ENCODE measurements at places on chromosomes 3 and 15. TPM values are rescaled to one million over a fixed set of nuclear protein-coding genes. Genes with fewer than 3 reads are reported as not detected.

Gene XIRP1
- total RNA-seq, result not detected

Gene CCDC39
- not detected for total RNA-seq

DNA sequence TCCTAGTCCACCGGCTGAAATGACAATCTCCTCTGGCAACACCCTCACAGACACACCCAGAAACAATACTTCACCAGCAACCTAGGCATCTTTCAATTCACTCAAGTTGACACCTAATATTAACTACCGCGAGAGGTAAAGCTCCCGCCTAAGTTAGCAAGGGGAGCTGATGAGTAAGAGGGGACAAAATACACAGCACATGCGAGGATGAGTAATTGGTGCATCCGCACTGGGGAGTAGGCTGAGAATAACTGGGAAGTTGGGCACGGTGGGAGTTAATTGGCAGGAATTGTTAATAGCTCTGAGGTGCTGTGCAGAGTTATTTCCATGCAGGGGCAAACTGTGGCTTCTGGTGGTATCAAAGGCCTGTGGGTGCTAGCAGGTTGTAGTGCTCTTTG lies 14.5 kb upstream of the PLD1 start:
- no peak for DNase-seq

DNA sequence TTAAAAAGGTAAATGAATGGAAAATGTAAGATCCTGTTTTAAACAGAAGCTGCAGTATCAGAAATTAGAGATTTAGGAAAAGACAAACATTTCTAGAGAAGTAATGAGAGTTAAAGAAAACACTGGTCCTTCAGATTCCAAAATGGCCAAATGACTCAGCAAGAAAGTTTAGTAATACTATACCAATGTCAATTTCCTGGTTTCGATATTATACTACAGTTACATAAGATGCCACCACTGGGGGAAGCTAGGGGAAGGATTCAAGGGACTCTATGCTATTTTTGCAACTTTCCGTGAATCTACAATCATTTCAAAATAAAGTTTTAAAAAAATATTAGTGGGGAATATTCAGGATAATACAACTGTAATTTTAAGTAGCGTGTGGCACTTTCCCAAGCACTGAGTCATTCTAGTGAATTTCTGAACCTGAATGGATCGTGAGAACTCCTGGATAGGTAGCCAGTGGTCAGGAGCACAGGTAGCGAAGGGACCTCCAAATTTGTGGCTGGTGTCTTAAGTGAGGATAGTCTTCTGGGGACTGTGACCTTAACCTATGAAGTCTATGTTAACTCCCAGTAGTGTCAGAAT lies 37.6 kb downstream of the TMCC1 start:
- no peak for DNase-seq

- no peak for DNase-seq
Measured at GRCh38 chr15:27043770-27044169, 72.8 kb downstream of the GABRG3 start.

GRCh38 chr3:177330779-177331178 lies 133.5 kb upstream of the TBL1XR1 start:
- DNase-seq, result no peak

DNA sequence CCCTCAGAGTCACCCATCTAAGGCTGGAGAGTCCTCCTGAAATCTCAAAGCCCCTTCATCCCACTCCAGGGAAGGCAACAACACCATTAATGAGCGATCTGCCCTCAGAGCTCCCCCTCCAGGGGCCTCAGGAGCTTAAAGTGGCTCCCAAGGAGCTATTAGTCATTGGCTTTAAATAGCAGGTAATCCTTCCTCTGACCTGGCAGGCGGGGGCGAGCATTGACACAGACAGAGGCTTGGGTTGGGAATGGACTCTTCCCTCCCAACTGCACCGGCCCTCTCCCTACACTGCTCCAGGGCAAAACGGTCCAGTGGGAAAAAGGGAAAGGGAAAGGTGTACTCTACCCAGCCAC lies 1.4 kb downstream of the MFGE8 start:
- no peak for DNase-seq

DNA sequence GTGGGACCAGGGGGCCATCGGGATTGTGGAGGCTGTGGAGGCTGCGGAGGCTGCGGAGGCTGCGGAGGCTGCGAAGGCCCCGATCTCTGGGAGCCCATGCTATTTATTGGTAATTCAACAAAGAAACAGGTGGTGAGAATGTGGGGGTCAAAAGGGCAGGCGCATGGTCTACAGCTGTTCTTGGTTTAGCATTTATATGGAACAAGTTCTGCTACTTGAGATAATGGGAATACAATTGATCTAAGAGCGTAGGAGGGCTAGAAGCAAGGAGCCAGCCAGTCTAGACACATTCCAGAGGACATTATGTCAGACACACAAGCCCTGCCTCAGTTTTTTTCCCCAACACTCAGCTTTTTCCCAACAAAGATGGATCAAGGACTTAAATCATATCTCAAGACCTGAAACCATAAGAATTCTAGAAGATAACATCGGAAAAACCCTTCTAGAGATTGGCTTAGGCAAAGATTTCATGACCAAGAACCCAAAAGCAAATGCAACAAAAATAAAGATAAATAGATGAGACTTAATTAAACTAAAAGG lies 20.1 kb downstream of the C3orf80 start:
- no peak for DNase-seq

DNA sequence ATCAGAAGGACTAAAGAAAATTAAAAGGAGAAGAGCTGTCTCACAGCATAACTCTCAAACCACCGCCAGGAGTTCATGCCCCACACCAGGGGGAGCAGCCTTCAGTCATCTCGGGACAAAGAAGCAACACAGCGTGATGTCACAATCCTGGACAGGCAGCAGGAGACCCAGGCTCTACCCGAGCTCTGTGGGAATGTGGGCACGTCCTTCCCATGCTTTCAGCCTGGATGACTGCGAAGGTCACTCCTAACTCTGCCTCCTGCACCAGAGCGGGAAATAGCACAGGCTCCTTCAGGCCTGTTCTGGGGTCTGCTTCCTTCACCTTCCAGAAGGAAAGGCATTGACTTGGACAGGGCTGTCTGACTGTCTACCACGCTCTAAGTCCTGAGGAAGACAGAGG lies 31.3 kb downstream of the NOX5 start:
- no peak for DNase-seq

DNA sequence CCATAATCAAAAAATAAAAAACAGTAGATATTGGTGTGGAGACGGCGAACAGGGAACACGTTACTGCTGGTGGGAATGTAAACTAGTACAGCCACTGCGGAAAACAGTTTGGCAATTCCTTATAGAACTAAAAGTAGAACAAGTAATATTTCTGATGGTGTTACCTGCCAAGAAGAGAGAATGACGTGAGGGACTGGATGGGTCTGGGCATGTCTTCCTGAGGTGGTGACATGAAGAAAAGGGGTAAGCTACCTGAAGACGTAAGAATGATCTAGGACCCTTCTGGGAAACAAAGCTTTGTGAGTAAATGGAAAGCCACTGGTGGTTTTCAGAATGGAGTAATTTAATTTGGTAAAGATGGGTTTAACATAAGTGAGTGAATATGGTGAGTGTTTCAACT lies 19.4 kb upstream of the PLOD2 start:
- no peak for DNase-seq

DNA sequence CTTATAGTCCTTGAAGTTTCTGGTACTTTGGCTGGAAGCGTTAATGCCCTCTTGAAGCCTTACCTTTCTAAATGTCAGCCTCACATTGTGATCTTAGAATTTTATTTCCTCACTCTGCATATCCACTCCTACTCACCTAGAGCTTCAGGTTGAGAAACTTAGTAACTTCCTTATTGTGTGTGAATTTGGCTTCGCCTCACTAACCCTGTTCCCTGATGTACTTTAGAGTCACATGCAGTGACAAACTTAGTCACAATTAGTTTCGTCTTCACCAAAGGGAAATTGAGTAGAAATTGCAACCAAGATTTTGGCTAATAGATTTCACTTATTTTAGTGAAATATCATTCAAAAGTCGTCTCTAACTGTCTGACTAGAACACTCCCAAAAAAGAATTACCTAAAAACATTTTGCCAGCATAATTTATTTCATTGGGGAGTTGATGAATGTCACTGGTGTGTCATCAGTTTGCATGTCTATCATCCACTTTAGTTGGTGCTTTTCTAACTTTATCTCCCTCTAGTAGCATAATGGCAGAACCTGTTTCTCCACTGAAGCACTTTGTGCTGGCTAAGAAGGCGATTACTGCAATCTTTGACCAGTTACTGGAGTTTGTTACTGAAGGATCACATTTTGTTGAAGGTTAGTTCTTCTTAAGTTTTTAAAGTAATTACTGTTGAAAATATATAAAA lies 960 bp downstream of the MFN1 start:
- no peak for DNase-seq
